Brain (organoid and tissue), 16 donors: ENCODE measurements at places on chromosomes 2 and 18. TPM values are rescaled to one million over a fixed set of nuclear protein-coding genes. Genes with fewer than 3 reads are reported as not detected.

Gene SPP2
- not detected for polyA plus RNA-seq

Gene NT5DC4
- not detected for polyA plus RNA-seq

Gene MRPS9
- 17.2 TPM for polyA plus RNA-seq

Gene MAP2
- polyA plus RNA-seq: 95.4 TPM

Gene NRP2
- polyA plus RNA-seq: 10.2 TPM

Gene ASXL3
- 5.2 TPM for polyA plus RNA-seq

Gene DSEL
- polyA plus RNA-seq: 0.92 TPM

Gene PMAIP1
- 7.5 TPM for polyA plus RNA-seq

Gene C2orf81
- polyA plus RNA-seq: 9.9 TPM

Gene GREB1L
- 0.27 TPM for polyA plus RNA-seq
